ENCODE measurements at places on chromosomes 12 and 14. TPM values are rescaled to one million over a fixed set of nuclear protein-coding genes. Genes with fewer than 3 reads are reported as not detected.

B4GALNT1 gene
- total RNA-seq: 0.55 TPM

HRK gene
- total RNA-seq: not detected

C14orf39 gene
- total RNA-seq: not detected

NUDT4 gene
- 50.6 TPM for total RNA-seq

BEST3 gene
- total RNA-seq: not detected

FITM1 gene
- total RNA-seq: not detected

KLRF2 gene
- total RNA-seq: not detected

GPR162 gene
- 3.0 TPM for total RNA-seq

KRT82 gene
- total RNA-seq: not detected

DLGAP5 gene
- 3.6 TPM for total RNA-seq

LRTM2 gene
- total RNA-seq: not detected

TAS2R19 gene
- 4.0 TPM for total RNA-seq

DHRS2 gene
- 0.28 TPM for total RNA-seq

CTSG gene
- not detected for total RNA-seq

HCFC2 gene
- total RNA-seq: 22.5 TPM

HOXC6 gene
- 0.28 TPM for total RNA-seq

PRICKLE1 gene
- 4.3 TPM for total RNA-seq

NPFF gene
- not detected for total RNA-seq

G2E3 gene
- 13.8 TPM for total RNA-seq

ERP29 gene
- 104 TPM for total RNA-seq

DIO2 gene
- 14.1 TPM for total RNA-seq

FAM90A1 gene
- total RNA-seq: under 0.01 TPM

MYF6 gene
- total RNA-seq: not detected

RERGL gene
- total RNA-seq: not detected

ANAPC5 gene
- 113 TPM for total RNA-seq

TCTN2 gene
- total RNA-seq: 8.0 TPM

CIDEB gene
- 1.8 TPM for total RNA-seq

FAM181A gene
- total RNA-seq: not detected

FAM222A gene
- under 0.01 TPM for total RNA-seq

POTEG gene
- total RNA-seq: not detected

DTX1 gene
- not detected for total RNA-seq

KRT80 gene
- under 0.01 TPM for total RNA-seq

INSM2 gene
- not detected for total RNA-seq

BMAL2 gene
- 21.4 TPM for total RNA-seq

EXOC3L4 gene
- total RNA-seq: 1.6 TPM
